ENCODE measurements at places on chromosomes 6 and 20.
A peak's percentile ranks its signal among the peaks of the same experiment; 100 is the strongest.

DNA sequence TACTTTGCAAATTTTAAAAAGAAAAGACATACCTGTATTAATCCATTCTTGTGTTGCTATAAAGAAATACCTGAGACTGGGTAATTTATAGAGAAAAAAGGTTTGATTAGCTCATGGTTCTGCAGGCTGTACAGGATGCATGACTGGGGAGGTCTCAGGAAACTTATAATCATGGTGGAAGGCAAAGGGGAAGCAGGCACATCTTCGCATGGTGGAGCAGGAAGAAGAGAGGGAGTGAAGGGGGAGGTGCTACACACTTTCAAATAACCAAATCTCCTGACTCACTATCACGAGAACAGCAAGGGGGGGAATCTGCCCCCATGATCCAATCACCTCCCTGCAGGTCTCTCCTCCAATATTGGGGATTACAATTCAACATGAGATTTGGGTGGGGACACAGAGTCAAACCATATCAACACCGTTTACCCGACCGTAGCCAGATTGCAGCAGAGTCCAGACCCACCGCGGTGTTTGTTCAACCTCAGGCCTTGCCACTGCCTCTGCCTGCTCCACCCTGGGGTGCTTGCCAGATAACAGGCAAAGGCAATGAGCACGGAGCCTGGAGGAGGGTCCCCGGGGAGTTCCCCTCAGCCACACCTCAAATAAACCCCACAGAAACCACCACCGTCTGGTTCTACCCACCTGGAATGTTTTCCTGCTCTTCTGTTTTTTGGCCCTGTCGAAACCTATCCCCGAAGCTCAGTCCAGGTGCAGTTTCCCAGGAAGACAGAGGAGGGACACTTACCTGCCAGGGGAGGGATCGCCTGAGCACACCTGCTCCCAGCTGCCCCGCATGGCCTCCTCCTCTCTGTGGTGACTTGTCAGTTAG is 142.2 kb upstream of the AFDN start:
- no peak for DNase-seq

- no peak for DNase-seq
Observed at GRCh38 chr6:18681832-18682503, 294.8 kb downstream of the RNF144B start.

- no peak for DNase-seq
Observed at GRCh38 chr20:38191654-38192053, 26.6 kb upstream of the TGM2 start.

GRCh38 chr6:105644073-105644489 is 241.2 kb upstream of the PREP start:
- DNase-seq: no peak

DNA sequence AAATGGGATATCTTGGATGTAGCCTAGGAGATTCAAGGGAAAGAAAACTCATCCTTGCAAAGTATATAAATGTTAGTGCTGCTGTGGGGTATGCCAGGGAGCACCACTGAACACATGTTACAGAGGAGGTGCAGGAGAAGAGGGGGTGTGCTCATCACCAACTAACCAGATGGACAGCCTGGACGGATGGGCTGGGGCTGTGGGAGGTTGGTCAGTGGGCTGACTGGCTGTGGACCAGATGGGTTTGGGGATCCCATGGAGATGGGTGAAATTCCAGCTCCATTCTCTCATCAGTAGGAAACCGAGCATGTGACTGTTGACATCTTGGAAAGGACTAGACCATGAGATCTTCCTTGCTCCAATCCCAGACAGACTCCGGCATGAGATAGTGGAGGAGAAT is 201.0 kb downstream of the LRFN2 start:
- no peak for DNase-seq

DNA sequence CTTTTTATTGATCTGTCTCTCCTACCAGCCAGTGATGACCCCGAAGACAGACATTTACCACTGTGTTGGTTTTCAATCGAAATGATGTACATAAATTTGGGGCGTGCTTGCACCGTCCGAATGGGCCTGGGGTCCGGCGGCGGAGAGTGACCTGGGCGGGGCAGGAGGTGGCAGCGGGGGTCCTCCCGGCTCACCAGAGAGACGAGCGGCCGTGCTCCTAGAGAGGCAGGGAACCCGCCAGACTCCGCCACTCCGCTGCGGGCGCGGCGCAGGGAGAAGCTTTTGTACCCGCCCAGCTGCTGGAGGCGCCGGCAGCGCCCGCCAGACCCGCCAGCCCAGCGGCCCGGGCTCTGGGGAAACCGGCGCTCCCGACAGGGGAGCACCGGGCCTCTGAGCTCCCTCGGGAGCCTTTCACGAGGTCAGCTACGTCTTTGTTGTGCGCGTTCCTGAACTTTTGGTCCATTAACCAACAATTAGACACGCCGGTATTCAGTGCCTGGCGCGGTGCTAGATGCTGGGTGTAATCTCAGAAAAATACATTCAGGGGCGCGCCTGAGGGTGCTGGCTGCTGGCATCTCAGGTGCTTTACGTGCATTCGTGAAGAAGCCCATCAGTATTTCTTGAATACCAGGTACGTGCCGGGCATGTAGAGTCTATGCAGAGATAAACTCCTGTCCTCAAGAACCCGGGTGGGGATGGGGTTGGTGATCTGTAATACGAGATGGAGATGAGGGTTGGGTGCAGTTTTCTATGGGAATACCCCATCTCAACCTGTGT is at the start of gene PGBD1:
Gene PGBD1, plus strand, starts transcription at position 285 of the 777 bp plus-strand sequence. CDS start 2,242 bp downstream, outside the sequence.
- peak; percentile 89 for DNase-seq

GRCh38 chr20:18553746-18554145 is 13.5 kb upstream of the SMIM26 start:
- DNase-seq: no peak

DNA sequence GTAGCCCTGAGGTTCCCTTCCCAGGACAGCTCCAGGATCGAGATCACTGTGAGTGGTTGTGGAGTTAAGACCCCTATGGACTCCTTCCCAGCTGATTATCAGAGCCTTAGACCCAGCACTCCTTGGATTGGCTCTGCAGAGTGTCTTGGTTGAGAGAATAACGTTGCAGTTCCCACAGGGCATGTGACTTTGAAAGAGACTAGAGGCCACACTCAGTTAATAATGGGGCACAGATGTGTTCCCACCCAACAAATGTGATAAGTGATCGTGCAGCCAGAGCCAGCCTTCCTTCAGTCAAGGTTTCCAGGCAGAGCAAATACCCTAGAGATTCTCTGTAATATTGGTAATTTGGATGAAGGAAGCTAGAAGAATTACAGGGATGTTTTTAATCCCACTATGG is 5.2 kb upstream of the BTN2A2 start:
- no peak for DNase-seq

- no peak for DNase-seq
Observed at GRCh38 chr20:5735845-5736510, 14.2 kb upstream of the SHLD1 start.

GRCh38 chr6:43125555-43125954 is 45.5 kb upstream of the SRF start:
- no peak for DNase-seq

DNA sequence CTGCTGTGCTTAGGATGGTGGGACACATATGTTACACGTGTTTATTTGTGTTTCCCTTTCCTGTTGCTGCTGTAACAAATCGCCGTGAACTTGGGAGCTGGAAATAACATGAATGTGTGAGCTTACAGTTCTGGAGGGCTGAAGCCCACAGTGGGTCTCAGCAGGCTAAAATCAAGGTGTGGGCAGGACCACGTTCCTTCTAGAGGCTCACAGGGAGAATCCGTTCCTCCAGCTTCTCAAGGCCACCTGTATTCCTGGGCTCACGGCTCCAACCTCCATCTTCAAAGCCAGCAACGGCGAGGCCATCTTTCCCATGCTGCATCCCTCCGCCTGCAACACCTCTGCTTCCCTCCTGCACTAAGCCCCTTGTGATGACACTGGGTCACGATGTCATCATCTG is 27.4 kb upstream of the PTGIS start:
- DNase-seq: no peak

DNA sequence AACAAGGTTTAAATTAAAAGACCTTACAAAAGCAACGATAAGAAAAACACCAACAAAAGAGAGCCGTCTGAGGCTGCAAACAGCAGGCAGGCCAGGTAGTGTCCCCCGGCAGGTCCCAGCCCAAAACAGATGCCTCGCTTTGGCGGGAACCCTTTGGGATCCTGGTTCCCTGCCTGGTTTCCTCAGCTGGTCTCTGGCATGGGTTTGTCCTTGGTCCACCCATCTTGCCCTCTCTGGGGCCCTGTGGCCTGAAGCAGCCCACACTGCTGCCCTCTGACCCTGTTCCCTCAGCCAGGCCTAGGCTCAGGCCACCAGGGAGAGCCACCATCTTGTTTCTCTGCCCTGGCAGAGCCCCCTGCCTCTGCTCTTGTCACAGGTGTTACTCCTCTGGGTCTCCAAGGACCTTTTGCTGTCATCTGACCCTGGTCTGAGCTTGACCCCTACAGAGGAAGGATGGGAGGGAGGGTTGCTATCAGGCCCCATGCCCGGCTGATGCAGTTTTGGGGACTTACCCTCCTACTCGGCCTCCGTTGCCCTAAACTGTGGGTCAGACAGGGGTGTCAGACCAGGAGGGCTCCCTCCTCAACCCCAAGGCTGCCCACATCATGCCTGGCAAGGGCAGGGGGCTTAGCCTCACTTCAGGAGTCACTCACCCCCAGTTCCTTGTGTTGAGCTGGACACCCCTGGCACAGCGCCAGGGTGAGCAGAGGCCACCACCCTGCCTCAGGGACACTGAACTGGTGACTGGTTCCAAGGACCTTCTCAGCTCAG is 30.6 kb upstream of the GRM4 start:
- DNase-seq: no peak

DNA sequence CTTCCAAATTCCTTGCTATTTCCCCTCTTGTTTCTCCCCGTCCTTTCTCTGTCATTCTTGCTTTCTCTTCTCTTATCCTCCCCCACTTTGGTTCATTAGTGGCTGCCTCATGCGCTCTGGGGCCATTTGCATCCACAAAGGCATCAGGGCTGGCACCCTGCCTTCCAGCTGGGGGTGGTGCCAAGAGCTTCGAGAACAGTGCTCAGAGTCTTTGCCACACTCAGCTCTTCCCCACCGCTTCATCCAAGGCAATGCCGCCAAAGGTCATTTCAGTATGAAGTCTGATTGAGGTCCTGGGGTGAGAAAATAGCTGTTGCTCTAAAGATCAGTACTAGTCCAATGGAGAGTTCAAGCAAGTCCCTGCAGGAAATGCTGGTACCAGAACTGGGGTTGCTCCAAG is 22.7 kb downstream of the OLIG3 start:
- no peak for DNase-seq

Data from urothelium cell line (cell line).